Tongue (tissue), 3 donors: ENCODE measurements at places on chromosomes 2 and 18.

DNA sequence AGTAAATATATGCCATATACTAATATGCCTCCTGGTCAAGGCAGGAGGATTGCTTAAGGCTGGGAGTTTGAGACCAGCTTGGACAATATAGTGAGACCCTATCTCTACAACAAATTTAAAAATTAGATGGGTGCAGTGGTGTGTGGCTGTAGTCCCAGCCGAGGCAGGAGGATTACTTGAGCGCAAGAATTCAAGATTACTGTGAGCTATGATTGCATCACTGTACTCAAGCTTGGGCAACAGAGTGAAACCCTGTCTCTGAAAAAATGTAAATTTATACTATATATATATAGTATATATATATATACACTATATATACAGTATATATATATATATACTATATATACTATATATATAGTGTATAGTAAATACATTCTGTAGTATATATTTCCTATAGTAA lies 30.0 kb upstream of the NPC1 start:
- DNase-seq, result no peak

GRCh38 chr2:126299469-126299976 lies 356.4 kb upstream of the GYPC start:
- DNase-seq, result no peak

DNA sequence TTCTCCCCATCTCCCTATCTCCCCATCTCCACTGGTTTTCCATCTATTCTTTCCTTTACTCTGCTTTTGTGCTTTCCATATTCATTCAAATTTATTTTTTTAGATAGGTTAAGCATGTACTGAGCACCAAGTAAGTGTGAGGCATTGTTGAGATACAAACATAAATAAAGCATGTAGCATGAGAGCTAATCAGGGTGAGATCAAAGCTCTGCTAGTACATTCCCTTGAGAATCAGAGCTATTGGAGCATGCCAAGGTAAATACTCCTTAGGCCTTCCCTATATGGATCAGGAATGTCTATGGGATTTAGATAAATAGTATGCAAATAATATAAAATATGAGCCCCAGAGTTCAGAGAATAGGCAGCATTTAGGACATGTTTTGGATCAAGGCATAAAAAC lies 25.3 kb downstream of the BABAM2 start:
- DNase-seq, result no peak

GRCh38 chr18:25225151-25225550 lies 126.8 kb downstream of the ZNF521 start:
- no peak for DNase-seq

DNA sequence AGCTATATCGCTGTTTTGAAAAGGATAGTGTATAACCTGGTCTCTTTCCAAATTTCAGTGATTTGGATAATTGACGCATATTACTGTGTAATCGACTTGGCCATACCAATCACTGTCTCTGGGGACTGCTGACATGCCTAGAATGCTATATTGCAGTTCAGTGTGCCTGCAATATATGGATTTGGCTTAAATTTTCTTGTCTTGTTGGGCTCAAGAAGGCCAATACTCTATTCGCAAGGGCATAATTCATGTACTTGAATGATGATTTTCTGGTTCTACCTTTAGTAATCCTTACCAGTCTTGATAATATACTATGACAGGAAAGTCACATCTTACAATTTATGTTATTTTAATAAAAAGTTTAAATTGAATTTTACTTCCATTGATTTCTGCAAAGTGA lies 21.7 kb upstream of the THUMPD2 start:
- DNase-seq, result no peak

GRCh38 chr2:219395609-219396008 lies 7.9 kb upstream of the DNPEP start:
- DNase-seq, result no peak

DNA sequence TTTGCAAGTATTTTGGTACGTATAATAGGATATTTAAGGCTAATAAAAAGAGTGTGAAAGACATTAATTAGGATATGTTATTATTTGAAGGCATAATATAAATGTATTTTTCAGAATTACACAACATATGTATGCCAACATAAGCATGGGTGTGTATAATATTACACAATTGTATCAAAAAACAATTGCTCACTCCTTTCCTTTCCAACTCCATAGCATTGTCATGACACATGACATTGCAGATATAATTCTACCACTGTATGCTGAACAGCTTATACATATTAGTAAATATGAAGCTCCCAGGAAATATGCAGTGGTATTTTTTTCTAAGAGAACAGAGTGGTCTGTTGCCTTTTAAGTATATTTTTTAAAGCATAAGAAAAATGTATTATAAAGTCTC lies 593.1 kb downstream of the TMX3 start:
- no peak for DNase-seq

DNA sequence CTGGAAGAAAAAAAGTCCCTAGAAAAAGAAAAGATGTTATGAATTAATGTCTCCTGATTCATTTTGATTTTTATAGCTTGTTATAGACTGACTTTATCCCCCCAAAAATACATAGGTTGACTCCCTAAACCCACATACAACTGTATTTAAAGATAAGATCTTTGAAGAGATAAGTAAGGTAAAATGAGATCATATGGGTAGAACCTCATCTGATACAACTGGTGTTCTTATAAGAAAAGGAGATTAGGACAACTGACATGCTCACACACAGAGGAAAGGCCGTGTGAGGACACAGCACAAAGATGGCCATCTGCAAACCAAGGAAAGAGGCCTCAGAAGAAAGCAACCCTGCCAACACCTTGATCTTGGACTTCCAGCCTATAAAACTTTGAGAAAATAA lies 117.5 kb downstream of the CD226 start:
- no peak for DNase-seq

- no peak for DNase-seq
These were observed 21.7 kb downstream of the ACSL3 start for GRCh38 chr2:222882484-222882928.

DNA sequence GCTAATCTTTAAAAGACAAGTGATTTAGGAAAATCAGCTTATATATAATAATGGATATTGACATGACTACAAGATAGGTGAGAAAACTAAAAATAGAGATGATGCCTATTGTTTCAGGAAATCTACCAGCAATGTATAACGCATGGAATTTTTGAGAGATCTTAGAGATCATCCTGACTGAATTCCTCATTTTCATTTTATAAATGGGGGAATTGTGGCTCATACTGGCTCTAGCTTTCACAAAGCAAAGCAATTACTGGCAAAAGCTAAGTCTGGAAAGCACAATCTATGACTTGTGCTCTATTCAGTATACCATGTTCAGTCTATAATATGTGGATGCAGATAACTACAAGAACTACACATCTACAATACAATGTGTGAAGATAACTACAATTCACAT lies 51.9 kb upstream of the FANCL start:
- DNase-seq, result no peak

DNA sequence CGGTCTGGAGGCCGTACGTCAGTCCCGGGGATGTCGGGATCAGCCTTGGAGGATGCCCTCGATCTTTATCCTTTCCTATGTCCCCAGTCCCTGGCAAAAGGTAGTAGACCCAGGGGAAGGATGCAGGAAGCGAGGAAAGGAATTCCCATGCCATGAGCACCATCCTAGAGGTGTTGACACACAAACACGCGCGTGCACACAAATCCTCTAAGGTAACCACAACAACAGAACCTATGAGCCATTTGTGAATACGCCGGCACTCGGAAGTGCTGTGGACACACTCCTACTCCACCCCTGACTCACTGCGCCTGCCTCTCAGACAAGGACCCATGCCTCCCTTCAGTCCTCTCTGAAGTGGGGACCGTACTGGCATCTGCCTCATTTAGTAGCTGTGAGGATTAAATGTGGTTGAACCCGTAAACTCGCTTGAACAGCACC lies 11.3 kb upstream of the MLPH start:
- peak; percentile 37 for DNase-seq

- no peak for DNase-seq
These were observed 103.5 kb downstream of the DNER start for GRCh38 chr2:229610872-229611271.

GRCh38 chr18:12391487-12392165 lies 14.6 kb upstream of the AFG3L2 start:
- DNase-seq, result peak; percentile 86

DNA sequence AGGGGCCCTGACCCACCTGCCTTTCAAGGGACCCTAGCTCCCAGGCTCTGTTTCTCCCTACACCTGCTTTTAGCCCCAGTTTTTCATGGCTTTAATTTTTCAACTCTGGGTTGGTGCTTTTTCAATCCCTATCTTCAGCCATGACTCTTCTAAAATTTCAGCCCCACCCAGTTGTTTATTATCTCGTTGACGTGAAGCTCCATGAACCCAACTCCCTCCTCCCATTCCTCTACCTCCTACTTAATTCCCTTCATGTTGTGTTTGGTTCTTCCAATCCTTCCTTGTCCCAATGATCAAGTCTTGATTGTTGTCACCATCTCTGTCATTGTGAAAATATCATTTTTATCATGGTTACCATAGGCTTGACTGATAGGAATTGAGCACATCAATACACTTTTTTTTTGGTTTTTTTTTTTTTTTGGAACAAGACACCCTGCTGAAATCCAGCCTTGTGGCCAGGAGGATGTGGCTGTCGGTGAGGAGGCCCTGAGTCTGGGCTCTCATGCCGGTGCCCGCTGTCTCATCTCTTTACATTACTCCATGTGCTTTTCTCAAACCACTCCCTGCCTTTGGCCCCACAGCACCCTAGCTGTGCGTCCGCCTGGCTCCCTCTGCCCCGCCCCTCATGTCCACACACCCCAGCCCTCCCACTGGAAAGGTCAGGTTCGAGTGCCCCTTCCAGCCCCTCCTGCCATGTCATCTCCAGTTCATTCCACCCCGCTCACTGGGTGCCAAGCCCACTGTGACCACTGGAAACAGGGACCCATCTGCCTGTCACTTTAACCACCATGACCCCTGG lies 39.3 kb downstream of the NAPG start:
- DNase-seq, result no peak

- peak; percentile 62 for DNase-seq
These were observed 99.1 kb downstream of the ALPK2 start for GRCh38 chr18:58529714-58530354.

- no peak for DNase-seq
These were observed 471.4 kb downstream of the CMPK2 start for GRCh38 chr2:6394276-6394675.

DNA sequence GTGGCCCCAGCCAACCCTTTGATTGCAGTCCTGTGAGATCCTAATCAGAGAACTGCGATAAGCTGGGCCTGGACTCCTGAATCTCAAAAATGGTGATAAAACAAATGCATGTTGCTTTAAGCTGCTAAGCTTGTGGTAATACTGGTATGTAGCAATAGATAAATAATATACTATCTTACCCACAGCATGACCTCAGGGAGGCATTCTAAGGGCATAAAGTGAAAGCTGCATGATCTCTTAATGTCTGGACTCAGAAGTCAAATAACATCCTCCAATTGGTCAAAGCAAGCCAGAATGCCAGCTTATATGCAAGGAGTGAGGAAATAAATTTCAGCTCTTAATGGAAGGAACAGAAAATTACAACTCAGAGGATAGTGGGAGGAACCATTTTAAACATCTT lies 246.1 kb downstream of the FSIP2 start:
- DNase-seq, result no peak

DNA sequence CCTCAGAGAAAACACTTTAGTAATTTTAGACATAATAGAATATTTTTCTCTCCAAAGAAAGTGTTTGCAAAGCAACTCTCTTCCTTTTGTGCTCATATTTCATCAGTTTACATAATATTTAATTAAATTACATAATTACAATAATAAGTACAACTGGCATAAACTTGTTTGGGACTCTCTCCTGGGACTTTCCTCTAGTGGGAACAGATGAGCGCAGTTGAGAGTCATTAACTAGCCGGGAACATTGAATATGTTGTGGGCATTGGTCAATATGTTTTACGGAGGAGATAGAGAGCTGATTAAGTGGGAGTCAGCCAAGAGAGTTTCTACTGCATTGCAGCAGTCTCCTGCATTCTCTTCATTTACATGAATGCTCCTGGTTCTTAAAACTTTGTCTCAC lies 607.7 kb downstream of the ARHGAP15 start:
- DNase-seq, result no peak

- no peak for DNase-seq
These were observed 14.9 kb downstream of the HJURP start for GRCh38 chr2:233839447-233839820.

GRCh38 chr2:226802573-226802972 lies 3.0 kb upstream of the IRS1 start:
- peak; percentile 90 for DNase-seq

DNA sequence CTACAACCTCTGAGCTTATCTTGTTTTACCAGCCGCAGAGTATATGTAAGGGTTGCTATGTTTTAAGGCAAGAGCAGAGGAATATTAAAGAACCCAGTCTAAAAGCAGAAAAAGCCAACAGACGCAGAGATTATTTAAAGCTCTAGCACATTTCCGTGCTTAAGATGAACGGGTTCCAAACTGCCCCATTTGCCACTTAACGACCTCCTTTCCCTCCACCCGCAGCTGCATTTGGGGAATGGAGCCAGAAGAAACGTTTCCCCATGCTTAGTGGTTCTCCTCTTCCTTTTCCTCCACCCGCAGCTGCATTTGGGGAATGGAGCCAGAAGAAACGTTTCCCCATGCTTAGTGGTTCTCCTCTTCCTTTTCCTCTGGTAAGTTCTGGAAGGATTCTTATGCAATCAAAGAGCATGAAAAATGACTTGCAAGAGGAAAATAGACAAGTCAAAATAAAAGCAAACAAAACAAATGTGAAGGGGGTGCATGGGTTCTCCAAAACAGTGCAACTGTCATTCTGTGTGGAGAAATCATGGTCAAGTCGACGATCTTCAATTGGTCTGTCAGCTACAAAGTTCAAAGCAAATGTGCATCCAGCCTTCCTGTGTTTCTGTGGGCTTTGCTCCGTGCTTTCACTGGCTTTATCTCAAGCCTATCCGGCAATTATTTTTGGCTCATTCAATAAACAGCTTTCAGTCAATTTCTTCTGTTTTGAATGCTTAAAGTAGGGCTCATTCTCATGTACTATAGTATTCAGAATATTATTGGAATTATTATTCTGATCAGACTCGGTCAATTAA lies 57.8 kb downstream of the DIPK1C start:
- no peak for DNase-seq

GRCh38 chr18:47873625-47874024 lies 56.8 kb downstream of the SMAD2 start:
- no peak for DNase-seq

DNA sequence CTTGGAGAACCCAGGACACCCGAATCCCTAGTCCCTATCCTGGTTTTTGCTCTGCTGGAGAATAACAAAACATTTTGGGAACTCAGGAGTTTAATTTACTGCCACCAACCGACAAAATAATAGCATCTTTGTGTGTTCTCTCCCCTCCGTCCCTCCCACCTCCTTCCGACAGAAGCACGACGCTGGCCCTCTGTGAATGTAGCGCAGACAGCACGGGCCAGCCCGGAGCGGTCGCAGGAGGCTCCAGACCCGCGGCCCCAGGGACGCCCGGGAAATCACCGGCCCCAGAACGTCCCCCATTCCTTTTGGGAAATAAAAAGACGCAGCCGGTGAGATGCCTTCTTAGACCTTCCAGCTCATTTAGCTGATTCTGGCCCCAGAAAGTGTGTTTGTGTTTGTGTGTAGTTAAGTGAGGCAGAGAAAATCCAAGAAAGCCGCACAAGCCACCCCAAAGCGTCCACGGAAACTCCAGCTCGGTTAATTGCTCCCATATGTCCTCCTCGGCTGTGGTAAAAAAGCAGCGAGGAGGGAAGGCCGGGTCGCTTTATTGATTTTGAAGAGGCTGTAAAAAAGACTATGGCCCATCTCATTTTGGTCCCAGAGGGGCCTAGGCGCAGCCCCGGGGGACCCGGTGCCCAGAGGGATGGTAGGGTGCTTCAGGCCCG lies 577 bp upstream of the TANC1 start:
- peak; percentile 84 for DNase-seq
